ENCODE measurements at places on chromosomes 12 and 14. TPM values are rescaled to one million over a fixed set of nuclear protein-coding genes. Genes with fewer than 3 reads are reported as not detected.
A peak's percentile ranks its signal among the peaks of the same experiment; 100 is the strongest.

GRCh38 chr14:96584907-96585671 lies 82.9 kb downstream of the PAPOLA start:
- no peak overlapping the region for H3K27ac ChIP-seq
- no peaks in the 10 kb centered on the region for H3K36me3 ChIP-seq
- no peak for DNase-seq
- no peak overlapping the region for H3K4me3 ChIP-seq

- H3K36me3 ChIP-seq, result peaks cover 32% of the 10 kb centered on the region
- H3K4me3 ChIP-seq, result no peak overlapping the region
- no peaks in the 10 kb centered on the region for H3K27me3 ChIP-seq
- peaks cover 7% of the 10 kb centered on the region for H3K4me1 ChIP-seq
- peak overlapping the region; percentile 31 for H3K27ac ChIP-seq
Observed at GRCh38 chr12:107732365-107732764, 28.6 kb downstream of the PRDM4 start.

DNA sequence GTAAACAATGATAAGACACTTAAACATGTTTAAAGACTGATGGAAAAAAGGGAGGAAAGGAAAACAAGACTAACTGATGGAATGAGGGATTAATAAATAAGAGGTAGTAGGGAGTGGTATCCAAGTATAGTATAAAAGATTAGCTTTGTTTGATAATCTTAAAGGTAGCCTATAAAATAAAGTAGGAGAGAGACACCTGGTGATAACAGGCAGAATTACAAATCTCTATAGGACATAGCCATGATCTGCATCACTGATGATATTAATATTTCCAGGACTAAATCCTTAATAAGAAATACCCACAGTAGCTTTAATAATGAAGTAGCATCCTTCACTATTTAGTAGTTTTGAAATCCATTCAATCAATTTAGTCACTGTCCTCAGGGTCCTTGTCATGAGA lies 30.4 kb downstream of the DLGAP5 start:
- peaks cover 13% of the 10 kb centered on the region for H3K36me3 ChIP-seq
- no peaks in the 10 kb centered on the region for H3K4me1 ChIP-seq
- DNase-seq, result peak; percentile 22
- H3K27me3 ChIP-seq, result no peaks in the 10 kb centered on the region

The HHIPL1 gene
- total RNA-seq, result 1.0 TPM

- no peak for DNase-seq
- no peaks in the 10 kb centered on the region for H3K4me1 ChIP-seq
- no peaks in the 10 kb centered on the region for H3K27me3 ChIP-seq
- H3K27ac ChIP-seq, result no peak overlapping the region
Observed at GRCh38 chr14:62409626-62410300, 635.5 kb downstream of the KCNH5 start.

DNA sequence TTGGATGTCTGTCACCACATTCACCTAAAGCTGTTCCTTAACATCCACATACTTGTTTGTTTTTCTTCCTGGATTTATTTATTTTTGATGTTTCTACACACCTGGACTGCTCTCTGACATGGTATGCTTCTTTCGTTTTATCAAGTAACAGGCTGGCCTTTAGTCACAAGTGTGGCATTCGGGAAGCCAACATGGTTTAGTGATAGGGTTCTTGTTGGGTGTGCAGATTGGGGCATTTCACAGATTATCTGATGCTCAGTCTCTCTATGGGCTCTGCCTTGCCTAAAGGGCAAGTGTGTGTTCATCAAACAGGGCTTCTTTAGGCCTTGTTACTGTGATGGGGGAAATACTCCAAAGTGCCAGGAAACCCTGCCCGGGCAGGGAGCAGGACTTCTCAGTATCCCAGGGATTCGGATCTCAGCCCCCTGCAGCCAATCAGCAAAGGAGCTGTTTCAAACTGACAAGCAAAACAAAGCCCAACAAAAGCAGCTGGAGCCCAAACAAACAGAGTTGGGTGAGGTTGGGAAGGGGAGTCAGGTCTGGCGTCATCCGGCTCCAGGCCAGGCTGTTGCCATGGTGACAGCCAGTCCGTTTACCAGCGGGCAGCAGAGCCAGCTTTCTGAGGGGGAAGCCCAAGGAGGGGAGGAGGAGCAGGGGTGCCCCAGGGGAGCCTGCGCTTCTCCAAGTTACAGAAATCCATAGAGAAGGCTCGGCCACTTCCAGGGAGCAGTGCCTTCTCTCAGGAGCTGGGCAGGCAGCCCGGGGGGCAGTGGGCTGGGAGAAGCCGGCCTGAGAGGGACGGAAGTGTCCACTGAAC lies 31.9 kb downstream of the FOS start:
- H3K36me3 ChIP-seq, result no peaks in the 10 kb centered on the region
- peak overlapping the region; percentile 44 for H3K27ac ChIP-seq
- peaks cover 32% of the 10 kb centered on the region for H3K27me3 ChIP-seq
- H3K4me3 ChIP-seq, result peak overlapping the region; percentile 8
- DNase-seq, result peak; percentile 80
- H3K4me1 ChIP-seq, result peaks cover 17% of the 10 kb centered on the region

- H3K27ac ChIP-seq, result no peak overlapping the region
- DNase-seq, result no peak
- H3K4me3 ChIP-seq, result no peak overlapping the region
- no peaks in the 10 kb centered on the region for H3K36me3 ChIP-seq
Observed at GRCh38 chr12:107912421-107913004, 138.0 kb downstream of the ASCL4 start.

GRCh38 chr14:57345106-57345505 lies 45.3 kb upstream of the NAA30 start:
- no peak for DNase-seq
- H3K27me3 ChIP-seq, result peaks cover 6% of the 10 kb centered on the region
- no peaks in the 10 kb centered on the region for H3K36me3 ChIP-seq
- no peak overlapping the region for H3K27ac ChIP-seq
- peaks cover 13% of the 10 kb centered on the region for H3K4me1 ChIP-seq
- no peak overlapping the region for H3K4me3 ChIP-seq

The TCL1A gene
- not detected for total RNA-seq

- H3K4me3 ChIP-seq, result no peak overlapping the region
- H3K36me3 ChIP-seq, result no peaks in the 10 kb centered on the region
- H3K27ac ChIP-seq, result no peak overlapping the region
- H3K4me1 ChIP-seq, result peaks cover 29% of the 10 kb centered on the region
- H3K27me3 ChIP-seq, result no peaks in the 10 kb centered on the region
- DNase-seq, result no peak
Observed at GRCh38 chr12:66648033-66648735, 30.7 kb downstream of the GRIP1 start.

- peaks cover 6% of the 10 kb centered on the region for H3K27me3 ChIP-seq
- no peak overlapping the region for H3K27ac ChIP-seq
Observed at GRCh38 chr14:94617988-94618822, 6.0 kb downstream of the SERPINA3 start.

GRCh38 chr14:101349108-101349507 lies 212.2 kb upstream of the DIO3 start:
- no peaks in the 10 kb centered on the region for H3K4me1 ChIP-seq
- H3K4me3 ChIP-seq, result no peak overlapping the region
- peaks cover 6% of the 10 kb centered on the region for H3K27me3 ChIP-seq
- DNase-seq, result no peak

DNA sequence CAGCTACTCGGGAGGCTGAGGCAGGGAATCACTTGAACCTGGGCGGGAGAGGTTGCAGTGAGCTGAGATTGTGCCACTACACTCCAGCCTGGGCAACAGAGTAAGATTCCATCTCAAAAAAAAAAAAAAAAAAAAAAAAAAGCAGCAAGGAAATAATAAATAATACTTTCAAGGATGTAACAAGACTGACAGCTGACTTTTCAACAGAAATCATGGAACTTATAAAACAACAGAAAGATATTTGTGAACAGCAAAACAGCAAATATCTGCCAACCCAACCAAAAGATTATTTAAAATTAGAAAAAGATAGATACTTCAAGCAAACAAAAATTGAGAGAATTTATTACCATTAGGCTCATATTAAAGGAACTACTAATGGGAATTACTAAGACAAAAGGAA lies 115.1 kb downstream of the TSHR start:
- H3K4me1 ChIP-seq, result no peaks in the 10 kb centered on the region
- H3K36me3 ChIP-seq, result no peaks in the 10 kb centered on the region
- no peaks in the 10 kb centered on the region for H3K27me3 ChIP-seq
- no peak overlapping the region for H3K27ac ChIP-seq
